Stimulated activated CD4-positive, alpha-beta T cell treated with anti-CD3 and anti-CD28 coated beads, TNF-alpha, amount 100 ng/mL, for 1 hour (primary cell): ENCODE measurements at places on chromosomes 1 and 21.

DNA sequence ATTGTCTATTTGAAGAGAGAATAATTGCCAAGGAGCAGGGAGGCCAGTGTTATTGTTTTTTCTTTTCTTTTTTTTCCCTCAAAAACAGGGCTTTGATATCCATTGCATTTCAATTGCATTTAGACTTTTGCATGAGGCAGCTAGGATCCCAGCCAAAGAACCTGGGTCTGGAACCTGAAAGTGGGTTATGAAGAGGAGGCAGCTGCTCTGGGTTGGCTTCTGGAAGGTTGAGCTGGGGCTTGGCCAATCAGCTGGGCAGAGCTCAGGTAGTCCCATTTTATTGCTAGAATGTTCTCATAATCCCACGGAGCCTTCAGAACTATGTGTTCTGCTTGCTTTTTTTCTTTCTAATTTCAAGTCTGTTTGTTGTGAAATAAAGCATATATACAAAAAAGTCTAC is 218.9 kb downstream of the CAMTA1 start:
- no peak for DNase-seq

DNA sequence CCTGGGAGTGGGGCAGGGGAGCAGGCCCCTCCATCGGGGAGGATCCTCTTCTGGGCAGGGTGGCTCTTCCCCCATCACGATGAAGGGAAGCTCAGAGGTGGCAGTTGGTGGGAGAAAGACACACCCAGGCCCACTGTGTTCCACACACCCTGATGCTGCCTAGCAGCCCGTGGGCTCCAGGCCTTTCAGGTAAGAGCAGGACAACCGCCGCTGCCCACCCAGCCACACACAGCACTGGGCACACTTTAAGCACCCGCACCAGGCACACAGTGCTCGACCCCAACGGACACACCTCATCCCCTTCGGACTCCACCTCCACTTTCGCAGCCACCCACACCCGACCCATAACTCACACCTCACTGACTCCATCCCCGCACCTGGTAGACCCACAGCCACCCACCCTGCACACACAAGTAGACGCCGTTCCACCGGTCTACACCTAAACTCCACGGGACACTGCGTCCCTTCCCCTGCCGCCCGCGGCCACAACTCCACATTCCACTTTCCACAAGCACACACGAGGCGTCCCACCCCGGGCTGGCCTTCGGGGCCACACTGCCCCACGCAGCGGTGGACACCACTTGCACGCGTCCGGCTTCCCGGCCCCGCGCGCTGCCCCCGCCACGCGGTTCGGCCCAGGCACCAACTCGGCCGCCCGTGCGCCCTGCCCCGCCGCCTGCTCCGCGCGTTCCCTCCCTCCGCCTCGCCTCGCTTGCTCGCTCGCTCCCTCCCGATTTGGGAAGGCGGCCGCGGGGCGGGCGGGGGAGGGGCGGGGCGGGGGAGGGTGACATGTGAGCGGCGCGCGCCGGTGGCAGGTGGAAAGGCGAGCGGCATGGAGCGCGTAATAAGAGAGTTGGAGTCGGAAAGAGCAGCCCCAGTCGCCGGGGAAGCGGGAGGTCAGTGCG is at the start of gene KCNQ4:
TSS of gene KCNQ4 (plus strand) at position 787 of the 905 bp plus-strand sequence. CDS start 307 bp downstream, outside the sequence.
- DNase-seq, result no peak

DNA sequence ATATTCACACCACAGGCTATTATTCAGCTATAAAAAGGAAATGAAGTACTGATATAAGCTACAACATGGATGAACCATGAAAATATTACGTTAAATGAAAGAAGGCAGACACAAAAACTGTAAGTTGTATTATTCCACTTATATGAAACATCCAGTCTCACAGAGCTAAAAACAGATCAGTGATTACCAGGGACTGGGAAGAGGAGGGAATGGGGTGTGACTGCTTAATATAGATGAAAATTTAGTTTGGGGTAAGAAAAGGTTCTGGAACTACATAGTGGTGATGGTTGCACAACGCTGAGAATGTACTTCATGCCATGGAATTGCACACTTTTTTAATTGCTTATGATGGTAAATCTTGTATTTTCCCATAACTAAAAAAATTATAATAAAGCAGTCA is 19.5 kb downstream of the GPBP1L1 start:
- no peak for DNase-seq

DNA sequence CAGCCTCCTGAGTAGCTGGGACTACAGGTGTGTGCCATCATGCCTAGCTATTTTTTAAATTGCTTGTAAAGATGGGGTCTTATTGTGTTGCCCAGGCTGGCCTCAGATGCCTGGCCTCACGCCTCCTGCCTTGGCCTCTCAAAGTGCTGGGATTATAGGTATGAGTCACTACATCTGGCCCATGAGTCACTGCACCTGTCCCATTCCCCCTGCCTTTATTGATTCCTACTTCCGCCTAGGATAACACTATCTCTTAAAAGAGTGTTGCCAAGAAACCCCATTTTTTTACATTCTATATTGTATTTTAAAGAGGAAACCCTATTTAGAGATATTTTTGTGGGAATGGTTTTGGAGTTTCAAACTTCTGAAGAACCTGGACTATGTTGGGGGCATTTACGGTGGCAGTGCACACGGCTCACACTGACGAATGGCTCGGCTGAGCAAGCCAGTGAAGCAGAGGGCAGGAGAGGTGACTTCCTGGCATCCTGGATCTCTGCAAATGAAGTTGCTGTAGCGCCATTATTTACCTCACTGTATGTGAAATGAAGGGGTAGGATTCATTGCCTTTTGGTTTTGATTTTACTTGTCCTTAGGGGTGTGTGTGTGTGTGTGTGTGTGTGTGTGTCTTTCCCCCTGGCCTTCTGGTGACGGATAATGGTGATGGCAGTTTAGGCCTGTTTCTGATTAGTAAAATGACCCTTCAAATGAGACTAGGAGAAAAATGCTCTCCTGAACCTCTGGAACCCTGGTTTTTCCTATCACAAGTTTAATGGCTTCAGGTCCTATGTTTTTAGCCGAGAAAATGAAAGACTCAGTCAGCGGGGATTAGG is 22.5 kb downstream of the KIF26B start:
- no peak for DNase-seq

DNA sequence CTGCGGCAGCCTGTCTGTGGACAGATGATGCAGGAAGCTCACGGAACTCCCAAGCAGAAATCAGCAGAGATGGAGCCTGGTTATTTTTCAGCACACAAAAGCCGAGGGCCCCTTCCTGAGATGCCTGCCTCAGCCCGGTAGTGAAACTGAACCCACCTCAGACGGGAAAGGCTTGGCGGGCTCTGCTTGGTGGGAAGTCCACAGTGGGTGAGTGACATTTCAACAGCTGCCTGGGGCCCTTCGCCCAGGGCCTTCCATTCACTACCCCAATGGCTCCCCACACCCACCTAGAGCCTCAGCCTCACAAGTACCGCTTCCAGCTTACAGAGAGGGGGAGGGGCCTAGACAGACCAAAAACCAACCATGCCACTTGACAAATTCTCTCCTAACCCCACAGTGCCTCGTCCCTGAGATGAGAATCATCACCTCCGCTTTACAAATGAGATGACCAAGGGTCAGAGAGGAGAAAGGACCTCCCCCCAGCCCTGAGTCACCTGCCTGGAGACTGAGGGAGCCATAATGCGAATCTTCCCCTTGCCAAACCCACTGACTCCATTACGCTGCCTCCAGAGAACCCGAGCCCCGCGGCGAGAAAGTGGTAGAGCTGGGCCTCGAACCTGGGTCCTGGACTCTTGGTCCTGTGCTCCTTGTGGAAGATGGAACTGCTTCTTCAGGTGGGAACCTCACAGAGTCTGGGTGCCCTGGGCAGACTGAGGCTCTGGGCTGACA is 3.4 kb upstream of the ECE1 start:
- no peak for DNase-seq

DNA sequence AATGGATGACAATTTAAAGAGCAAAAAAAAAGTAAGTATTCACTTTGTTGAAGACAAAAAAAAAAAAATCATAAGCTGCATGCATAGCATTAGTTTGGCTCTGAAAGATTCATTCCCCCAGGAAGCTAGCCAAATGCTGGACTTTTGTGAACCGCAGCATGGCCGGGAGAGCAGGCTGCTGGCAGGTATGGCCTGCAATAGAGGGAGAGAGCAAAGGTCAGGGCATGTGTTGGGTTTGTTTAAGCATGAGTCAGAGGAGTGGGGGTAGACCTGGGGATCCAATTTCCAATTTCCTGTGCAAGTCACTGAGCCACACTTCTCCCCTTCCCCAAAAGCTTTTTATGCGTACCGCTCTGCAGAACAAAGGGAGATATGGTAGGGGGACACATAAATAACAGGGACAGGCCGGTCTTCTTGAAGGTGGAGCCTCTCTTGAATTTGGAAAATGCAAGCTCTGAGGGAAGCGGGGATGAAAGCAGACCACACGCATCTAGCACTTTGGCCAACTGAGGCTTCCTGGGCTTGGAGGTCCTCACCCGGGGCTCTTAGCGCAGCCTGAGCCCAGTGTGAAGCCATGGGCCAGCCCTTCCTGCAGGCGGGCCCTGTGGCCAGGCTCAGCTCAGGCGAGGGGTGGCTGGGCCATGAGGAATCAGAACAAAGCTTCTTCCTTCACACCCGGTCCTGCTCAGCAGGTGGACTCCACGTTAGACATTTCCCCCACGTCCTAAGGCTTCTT is 171.1 kb downstream of the TOMM20 start:
- no peak for DNase-seq

- DNase-seq, result no peak
These were observed 1.9 kb downstream of the OR6Y1 start for GRCh38 chr1:158552296-158552695.

GRCh38 chr1:79969886-79970285 is 963.4 kb upstream of the ADGRL4 start:
- no peak for DNase-seq

DNA sequence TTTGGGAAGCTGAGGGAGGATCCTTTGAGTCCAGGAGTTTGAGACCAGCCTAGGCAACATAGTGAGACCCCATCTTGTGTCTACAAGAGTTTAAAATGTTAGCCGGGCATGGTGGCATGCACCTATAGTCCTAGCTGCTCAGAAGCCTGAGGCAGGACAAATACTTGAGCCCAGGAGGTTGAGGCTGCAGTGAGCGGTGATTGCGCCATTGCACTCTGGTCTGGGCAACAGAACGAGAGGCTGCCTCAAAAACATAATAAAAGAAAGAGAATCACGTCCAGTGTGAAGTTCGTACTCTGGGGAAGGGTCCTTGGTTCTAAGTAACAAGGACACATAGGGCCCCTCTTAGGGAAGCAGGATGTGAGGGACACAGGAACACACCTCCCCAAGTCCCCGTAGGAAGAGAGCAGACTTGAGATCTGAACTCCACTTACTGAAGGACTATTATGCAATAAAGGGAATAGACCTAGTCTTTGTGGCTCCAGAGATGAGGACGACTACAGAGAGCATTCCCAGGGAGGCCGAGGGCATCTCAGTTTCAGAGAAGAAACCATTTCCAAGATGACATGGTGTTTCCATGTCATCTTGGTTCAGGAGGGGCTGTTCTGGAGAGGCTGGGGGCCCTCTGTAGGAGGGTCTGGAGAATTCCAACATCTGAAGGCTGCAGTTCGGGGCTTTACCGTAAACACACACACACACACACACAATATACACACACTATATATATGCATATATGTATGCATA is 10.8 kb upstream of the ENO1 start:
- no peak for DNase-seq

GRCh38 chr1:11639372-11639771 is 14.9 kb downstream of the FBXO2 start:
- no peak for DNase-seq

DNA sequence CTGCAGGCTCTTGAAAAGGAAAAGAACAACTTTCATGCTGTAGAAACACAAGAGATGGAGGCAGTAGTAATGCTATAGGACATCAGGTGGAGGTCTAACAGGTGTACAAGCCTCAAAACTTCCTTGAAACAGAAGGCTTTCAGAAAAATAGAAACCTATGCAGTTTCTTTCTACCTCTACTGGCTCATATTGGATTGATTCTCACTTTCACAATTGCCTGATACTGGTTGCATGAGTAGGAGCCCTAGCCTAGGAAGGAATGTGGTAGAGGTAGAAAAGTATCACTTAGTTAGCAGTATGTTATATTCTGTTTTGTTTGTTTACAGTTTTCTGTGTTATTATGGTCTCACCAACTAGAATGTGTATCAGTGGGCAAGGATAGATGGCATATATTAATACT is 175.4 kb upstream of the GORAB start:
- no peak for DNase-seq

DNA sequence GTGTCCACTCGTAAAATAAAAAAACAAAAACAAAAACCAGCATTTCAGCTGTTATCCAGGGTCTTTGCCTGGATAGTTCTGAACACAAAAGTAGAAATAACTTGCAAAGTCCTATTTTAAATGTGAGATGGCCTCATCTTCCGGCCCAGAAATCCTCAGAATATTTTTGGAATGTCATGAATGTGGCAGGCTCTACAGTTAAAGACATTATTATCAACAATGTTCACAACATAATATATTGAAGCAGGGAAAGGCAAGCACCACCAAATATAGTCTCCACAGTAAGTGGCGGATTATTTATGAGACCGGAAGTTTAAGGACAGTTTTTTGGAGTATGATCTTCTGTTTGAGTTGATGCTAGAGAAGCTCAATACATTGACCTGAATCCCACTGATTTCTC is 1.2 kb upstream of the C1orf198 start:
- no peak for DNase-seq

DNA sequence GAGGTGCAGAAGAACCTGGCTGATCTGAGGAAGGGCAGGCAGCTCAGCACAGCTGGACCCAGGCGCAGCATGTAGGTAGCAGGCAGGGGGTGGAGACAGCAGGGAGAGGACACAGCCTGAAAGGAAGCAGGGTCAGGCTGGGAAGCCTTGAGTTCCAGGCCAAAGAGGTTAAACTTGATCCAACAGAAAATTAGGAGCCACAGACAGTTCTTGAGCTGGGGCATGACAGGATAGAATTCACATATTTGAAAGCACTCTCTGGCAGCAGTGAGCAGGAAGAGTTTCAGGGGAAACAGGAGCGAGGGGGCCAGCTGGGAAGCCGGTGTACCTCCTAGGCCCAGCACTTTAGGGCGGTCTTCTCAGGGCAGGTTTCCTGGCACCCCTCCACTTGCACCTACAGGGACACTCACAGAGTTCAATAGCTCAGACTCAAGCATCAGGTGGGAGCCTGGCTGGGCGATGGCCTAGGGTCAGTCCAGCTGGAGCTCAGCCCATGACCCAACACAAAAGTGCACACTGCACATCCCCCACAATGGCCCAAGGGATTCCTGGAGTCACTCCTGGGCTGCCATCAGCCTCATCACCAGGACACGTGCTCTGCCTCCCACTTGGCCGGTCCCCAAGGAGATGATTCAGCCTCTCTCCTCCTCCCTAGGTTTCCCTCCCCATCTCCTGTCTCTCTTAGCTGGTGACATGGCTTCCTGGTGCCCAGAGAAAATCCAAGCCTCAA is 22.7 kb downstream of the MATN1 start:
- no peak for DNase-seq

DNA sequence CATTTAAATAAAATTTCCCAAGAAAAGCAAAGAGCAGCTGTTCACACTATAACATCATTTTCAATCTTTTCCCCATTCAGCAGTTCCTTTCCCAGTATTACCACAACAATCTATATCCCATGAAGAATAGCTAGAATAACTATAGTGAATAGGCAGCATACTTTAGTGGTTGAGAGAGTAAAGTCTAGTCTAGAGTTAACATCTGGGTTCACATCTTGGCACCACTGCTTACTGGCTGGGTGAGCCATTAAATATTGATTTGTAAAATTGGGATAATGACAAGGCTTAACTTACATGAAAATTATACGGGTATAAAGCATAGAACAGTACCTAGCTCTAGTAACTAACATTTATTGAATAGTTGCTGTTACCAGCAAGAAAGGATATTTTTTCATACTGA is 14.4 kb downstream of the S100PBP start:
- no peak for DNase-seq

- DNase-seq, result no peak
These were observed 156.3 kb downstream of the SNX7 start for GRCh38 chr1:98817821-98818220.
